Renal pelvis (tissue), 12 donors: ENCODE measurements at places on chromosomes 7 and 10. TPM values are rescaled to one million over a fixed set of nuclear protein-coding genes. Genes with fewer than 3 reads are reported as not detected.

GRCh38 chr10:43048301-43049051, 28.4 kb upstream of the RET start:
- DNase-seq, result no peak

GRCh38 chr7:15084368-15084767, 181.8 kb upstream of the DGKB start:
- DNase-seq, result no peak

GRCh38 chr7:80357530-80357929, 154.3 kb downstream of the GNAT3 start:
- no peak for DNase-seq

DNA sequence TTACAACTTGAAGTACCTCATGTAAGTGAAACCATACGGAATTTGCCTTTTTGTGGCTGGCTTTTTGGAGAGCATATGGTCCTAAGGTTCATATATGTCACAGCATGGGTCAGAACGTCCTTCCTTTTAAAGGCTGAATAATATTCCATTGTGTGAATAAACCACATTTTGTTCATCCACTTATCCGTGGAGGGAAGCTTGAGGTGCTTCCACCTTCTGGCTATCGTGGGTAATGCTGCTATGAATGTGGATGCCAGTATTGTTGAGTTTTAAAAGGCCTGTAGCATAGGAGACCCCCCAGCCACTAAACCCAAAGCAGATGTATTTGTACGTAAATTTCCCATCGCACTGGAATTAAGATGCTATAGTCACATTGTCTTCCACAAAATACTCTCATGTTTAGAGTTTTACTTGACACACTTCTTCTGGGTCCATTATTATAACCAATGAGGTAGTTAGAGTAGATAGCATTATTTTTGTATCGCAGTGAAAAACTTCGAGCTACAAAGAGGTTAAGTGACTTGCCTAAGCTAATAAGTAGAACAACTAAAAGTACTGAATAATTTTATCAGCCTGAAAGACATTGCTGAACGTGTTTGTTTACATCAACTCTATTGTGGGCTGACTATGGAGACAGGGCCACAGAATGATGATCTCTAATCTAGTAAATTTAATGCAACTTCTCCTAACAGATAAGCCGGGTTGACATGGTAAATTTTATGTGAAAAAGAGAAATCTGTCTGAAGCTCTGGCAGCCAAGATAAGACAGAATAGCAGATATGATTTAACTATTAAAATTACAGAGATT, 183.0 kb upstream of the CTBP2 start:
- DNase-seq, result no peak

DNA sequence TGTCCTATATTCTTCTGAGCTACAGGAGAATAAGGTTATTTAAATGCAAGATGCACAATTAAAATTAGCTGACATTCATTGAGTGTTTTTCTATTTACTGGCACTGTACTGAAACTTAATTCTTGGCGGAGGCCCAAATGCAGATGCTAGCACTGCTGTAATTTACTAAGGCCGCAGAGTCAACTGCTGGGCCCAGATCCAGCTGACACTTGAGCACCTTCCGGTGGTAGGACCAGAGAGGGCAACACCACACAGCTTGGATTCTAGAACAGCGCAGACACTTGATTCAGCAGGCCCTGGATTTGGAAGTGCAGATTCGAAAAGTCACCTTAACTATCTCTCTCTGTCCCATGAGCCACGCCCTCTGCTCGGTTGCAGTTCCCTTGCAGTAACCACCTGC, 228.6 kb upstream of the TMEM72 start:
- peak; percentile 12 for DNase-seq

GRCh38 chr10:119849944-119850343, 22.7 kb downstream of the MCMBP start:
- DNase-seq, result no peak

DNA sequence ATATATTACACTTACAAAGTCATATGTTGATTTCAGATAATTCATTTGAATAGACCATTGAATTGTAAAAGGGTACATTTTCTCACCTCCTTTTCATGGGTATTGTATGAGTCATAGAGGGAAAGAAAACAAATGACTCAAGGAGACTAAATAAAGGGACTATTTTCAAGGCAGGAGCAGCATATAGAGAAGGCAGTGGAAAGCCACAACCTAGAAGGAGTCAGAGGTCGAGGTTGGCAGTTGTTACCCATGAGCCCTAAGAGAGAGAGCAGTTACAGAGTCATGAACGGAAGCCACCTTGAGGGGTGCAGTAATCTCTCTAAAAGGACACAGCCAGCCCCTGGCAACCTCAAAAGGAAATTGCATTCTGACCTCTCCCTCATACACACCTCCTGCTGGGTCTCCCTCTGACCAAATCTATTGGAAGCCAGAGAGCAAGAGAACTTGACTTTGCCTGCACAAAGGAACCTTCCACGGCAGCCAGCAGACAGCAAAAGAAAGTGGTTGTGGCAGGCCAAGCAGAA, 137.9 kb downstream of the GRM8 start:
- no peak for DNase-seq

- no peak for DNase-seq
Observed at GRCh38 chr10:31031205-31031557, 484 bp downstream of the ZNF438 start.

GRCh38 chr7:147311336-147311735, 1194.7 kb downstream of the CNTNAP2 start:
- DNase-seq, result no peak

- peak; percentile 10 for DNase-seq
Observed at GRCh38 chr7:72335561-72336381, 76.4 kb downstream of the CALN1 start.

DNA sequence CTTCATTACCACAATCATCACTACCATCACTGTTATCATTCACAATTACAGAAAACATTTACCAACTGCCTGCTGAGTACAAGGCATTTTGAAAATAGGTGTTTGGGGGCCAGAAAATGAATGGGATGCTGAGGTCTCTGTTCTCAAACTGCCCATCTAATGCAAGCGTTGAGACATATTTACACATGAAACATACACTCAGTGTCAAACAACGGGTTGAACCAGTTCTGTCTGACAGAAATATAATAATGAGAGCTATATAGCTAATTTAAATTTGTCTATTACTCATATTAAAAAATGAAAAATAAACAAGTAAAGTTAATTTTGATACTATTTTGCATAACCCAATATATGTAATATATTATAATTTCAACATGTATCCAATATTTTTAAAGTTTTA, 303.1 kb downstream of the KCNMA1 start:
- DNase-seq, result no peak

The MRLN gene
- polyA plus RNA-seq, result 0.36 TPM

The TMEM270 gene
- polyA plus RNA-seq, result not detected

The PSMC2 gene
- 119 TPM for polyA plus RNA-seq

The EIF5AL1 gene
- polyA plus RNA-seq, result 3.4 TPM

The GDI2 gene
- 290 TPM for polyA plus RNA-seq
